ENCODE measurements at places on chromosomes 5 and 9.

DNA sequence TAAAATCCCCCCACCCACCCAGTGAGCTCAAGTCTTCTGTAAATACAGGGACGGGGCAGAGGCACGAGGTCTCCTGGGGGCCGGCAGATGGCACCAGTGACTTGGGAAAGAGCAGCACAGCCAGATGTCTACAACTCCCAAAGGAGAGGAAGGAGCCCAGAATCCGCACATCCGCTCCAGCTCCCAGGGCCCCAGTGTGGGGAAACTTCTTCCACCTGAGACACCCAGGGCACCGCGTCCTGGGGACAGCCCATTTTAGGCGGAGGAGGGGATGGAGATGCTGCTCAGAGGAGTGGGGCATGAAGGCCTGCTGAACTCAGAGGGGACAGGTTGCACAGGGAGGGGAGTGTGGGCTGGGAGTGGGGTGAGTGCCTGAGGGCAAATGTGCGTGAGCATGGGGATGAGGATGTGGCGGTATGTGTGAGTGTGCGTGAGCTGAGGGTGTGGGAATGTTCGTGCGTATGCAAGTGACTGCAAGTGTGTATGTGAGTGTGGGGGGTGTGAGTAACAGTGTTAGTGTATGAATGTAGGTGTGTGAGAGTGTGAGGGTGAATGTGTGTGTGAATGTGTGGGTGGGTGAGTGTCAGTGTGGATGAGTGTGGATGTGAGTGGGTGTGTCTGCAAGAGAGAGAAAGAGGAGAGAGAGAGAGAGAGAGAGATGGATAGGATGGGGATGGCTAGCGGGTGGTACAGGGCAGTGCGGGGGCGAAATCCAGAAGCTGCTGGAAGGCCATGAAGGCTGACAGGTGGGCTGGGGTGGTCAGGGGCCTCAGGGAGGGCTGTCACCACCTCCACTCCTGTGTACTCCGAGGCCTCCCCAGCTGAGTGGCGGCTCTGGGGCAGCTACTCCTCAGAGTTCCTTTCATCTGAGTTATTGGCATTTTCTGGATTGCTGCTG is 63.5 kb downstream of the DUSP1 start:
- no peak for DNase-seq

DNA sequence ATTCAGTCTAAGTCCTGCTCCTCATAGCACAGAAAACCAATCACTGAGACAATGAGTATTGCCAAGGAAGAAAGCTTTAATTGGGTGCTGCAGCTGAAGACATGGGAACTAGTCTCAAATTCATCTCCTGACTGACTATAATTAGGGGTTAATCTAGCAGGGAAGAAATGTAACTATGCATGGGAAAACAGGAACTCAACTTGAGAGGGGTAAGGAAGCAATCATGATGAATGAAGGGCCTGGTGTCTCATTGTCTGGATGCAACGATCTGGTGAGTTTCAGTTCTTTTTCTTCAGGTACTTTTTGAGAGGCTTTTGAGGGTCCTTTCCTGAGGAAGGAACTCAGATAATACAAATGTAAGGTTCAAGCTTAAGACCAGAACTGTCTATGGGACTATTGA is 24.0 kb upstream of the OCLN start:
- no peak for DNase-seq

GRCh38 chr5:107542428-107542827 is 128.3 kb downstream of the EFNA5 start:
- peak; percentile 95 for DNase-seq

- no peak for DNase-seq
These were observed 136.3 kb downstream of the HTR1A start for GRCh38 chr5:63825984-63826383.

GRCh38 chr9:110330484-110331105 is 7.1 kb downstream of the TXNDC8 start:
- DNase-seq = no peak

DNA sequence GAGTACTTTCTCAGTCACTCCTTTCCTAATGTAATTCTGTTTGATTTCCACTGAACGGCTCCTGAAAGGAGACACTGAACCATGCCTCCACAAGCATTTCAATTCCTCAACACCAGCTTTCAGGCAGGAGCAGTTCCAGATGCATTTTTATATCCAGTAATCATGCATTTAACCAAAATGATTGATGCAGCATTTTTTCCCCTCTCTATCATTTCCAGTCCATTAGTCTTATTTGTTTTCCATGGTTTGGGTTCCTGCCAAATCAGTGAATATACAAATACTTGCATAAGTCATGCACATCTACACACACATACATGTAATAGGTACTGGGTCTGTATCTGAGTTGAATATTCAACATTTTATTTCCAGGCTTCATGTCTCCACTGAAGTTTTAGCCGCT is 122.7 kb downstream of the GRIA1 start:
- DNase-seq = no peak

DNA sequence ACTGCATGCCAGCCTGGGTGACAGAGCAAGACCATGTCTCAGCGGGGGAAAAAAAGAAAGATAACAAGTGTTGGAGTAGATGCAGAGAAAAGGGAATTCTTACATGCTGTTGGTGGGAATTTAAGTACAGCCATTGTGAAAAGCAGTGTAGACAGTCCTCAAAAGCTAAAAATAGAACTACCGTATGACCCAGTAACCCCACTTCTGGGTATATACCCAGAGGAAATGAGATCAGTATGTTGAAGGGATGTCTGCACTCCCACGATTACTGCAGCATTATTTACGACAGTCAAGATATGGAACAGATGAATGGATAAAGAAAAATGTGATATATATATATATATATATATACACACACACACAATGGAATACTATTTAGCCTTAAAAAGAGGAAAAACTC is 225.3 kb upstream of the SLC24A2 start:
- DNase-seq = no peak

GRCh38 chr9:125844611-125845010 is 97.4 kb downstream of the PBX3 start:
- DNase-seq = no peak

DNA sequence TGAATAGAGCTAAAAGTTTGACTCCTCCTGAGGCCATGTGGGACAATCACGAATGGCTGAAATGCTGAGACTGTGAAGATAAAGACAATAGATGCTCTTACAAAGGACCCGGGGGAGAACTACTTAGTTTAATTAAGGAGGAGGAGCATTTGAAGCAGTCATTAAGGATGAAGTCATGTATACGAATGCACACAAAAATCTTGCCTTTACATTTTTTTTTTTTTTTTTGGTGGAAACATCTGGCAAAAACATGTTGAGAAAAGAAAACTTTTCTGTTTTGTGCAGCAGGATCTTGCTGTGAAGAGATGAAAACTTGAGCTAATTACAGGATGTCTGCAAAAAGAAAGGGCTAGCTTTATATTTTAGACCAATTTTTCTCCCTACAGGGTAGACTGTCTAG is 42.3 kb upstream of the NR3C1 start:
- DNase-seq = no peak

DNA sequence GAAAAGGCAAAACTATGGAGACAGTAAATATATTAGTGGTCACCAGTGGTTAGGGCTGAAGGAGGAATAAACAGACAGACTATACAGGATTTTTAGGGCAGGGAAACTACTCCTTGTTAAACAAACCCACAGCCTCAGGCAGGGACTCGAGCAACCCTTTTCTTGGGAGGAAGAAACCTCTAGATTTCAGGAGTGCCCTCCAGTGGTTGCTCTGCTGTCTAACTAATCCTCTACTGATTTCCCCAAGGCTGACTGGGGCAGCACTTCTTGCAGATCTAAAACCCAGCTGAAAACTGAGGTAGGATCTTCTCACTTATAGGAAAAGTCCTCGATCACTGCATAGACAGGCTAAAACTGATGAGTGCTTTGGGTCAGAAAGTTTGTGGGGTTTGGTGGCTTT is 176.8 kb downstream of the ISOC1 start:
- no peak for DNase-seq

DNA sequence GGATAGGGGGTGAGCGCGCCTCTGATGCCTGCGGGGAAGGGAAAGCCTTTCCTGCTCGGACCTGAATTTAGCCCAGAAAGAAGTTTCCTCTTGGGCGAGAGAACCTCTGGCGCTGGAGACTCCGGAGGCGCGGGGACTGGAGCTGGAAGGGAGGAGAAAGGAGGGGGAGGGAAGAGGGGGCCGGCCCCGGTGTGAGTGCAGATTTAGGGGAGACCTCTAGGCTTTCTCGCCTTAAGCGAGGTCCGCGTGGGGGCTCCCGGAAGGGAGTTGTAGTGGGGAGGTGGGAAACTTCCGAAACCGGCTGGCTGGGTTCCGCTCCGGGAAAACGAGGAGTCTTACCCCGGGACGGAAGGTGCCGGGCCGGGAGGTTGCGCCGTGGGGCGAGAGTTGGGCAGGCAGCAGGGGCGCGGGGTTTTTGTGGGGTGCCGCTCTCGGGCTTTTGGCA is 1.3 kb downstream of the PCSK5 start:
- no peak for DNase-seq

- no peak for DNase-seq
These were observed 141.5 kb downstream of the RMI1 start for GRCh38 chr9:84121991-84122523.

DNA sequence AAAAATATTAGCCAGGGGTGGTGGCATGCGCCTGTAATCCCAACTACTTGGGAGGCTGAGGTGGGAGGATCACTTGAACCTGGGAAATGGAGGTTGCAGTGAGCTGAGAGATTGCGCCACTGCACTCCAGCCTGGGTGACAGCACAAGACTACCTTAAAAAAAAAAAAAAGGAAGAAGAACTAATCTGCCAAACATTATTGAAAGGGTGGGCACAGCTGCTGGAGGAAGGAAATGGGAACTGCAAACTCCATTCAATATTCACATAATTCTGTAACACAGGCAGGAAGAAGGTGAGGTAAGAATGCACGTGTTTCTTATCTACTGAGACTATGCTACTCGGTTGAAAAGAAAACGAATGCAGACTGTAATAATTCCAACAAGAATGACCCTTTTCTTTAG is 121.1 kb upstream of the GNA14 start:
- no peak for DNase-seq

DNA sequence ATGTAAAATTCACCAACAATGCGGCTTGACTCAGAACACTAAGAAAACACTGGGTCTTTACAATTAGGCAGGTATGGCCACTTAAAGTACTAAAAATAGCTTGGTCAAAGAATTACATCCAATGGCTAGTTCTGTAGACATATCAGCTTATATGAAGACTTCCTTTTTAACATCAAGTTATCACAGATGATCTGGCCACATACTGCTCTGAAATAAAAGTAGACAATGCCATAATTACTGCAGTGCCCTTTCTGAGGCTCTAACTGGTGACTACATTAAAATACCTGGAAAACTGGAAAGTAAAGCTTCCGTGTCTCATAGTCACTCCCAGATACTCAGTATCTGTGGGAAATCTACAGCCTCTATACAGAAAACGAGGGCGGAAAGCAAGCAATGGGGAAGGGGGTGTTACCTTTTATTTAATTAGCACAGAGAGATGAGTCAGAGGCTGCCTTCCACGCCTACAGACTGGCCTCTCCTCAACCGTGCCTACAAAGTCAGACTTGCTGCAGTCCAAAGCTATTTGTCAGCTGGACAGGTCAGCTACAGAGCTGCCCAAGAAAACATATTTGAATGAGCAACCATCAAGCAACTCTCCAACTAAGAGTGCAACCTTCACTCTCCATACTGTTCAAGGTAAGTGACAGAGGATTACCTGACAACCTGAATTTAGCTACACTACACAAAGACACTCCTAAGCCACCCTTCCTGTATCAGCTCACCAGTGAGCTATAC is 8.7 kb downstream of the SERINC5 start:
- no peak for DNase-seq

- no peak for DNase-seq
These were observed 614.7 kb downstream of the PRELID2 start for GRCh38 chr5:145220481-145220880.

DNA sequence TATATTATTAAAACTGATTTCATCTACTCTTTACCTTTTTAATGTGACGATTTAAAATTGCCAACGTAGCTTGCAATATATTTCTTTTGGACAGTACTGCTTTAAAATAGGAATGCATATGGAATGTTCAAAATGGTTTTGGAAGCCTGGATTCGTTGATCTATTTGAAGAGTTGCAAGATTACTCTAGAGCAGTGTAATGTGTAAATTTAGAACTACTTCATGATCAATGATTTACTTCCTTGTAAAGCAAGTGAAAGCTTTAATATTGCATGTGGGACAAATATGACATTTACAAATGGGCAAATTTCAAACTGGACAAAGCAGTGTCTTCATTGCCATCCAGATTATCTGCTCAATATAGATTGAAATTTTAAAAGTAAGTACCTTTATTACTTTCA is 38.3 kb downstream of the PARP8 start:
- DNase-seq = no peak

- no peak for DNase-seq
These were observed 253.7 kb downstream of the SPOCK1 start for GRCh38 chr5:137245438-137245837.

DNA sequence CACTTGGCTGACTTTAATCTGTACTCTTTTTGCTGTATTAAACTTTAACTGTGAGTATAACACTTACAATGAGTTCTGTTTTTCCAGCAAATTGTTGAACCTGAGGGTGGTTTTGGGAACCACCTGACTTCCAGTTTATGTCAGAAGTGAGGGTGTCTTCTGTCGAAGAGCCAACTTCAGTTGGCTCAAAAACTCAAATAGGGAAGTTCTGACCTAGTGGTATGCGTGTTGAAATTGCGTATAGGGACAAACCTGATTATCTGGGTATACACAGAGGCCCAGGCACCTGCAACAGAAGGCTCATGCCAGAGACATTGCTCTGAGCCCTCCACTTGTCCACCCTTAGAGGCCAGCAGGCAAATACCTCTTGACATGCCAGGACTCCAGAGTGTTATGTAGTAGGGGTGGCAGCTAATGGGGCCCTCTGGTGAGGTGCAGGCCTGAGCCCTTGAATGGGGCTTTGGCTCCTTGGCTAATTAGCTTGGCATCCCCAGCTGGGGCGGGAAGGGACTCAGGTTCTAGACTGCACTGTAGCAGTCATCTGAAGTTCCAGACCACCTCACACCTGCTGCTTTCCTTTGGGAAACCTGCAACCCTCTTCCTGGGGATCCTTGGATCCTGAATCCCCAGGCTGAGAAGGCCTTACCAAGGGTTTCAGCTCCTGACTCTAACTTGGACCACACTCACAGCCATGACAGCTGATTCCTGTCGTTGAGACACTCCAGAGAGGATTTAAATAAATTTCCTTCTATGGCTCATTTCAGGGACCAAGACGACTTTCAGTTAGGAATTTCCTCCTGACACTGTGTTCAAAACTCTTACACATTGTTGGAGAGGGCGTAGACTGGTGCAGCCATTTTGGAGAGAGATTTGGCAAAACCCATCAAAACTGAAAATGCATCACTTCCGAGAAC is 189.6 kb downstream of the HSPA4 start:
- no peak for DNase-seq
